Uterine smooth muscle cell (primary cell): ENCODE measurements at places on chromosomes 5 and 9. TPM values are rescaled to one million over a fixed set of nuclear protein-coding genes. Genes with fewer than 3 reads are reported as not detected.

The ZDHHC11B gene
- 0.50 TPM in 1 of 2 replicates, not detected in the other for total RNA-seq

The PRRT1B gene
- total RNA-seq = not detected in 2 replicates

The MEGF9 gene
- 5.1 and 7.9 TPM in 2 replicates for total RNA-seq

The PCDHGA2 gene
- total RNA-seq = 0.89 and 2.2 TPM in 2 replicates

The SLC45A2 gene
- total RNA-seq = under 0.01 TPM in 2 replicates

The CD274 gene
- 10.5 and 17.7 TPM in 2 replicates for total RNA-seq

The TAF11L11 gene
- total RNA-seq = not detected in 2 replicates

The C6 gene
- total RNA-seq = under 0.01 and 0.11 TPM in 2 replicates

The C9orf153 gene
- total RNA-seq = 0.25 TPM in 1 of 2 replicates, not detected in the other

The PPIC gene
- 20.9 and 66.4 TPM in 2 replicates for total RNA-seq

The FAXDC2 gene
- total RNA-seq = 3.3 and 4.5 TPM in 2 replicates

The POU5F2 gene
- total RNA-seq = 1.00 and 1.4 TPM in 2 replicates

The ITK gene
- total RNA-seq = not detected in 2 replicates

The LVRN gene
- 0.12 and 0.33 TPM in 2 replicates for total RNA-seq

The CARTPT gene
- total RNA-seq = not detected in 2 replicates

The CFAP90 gene
- total RNA-seq = under 0.01 TPM in 1 of 2 replicates, not detected in the other

The DRD1 gene
- not detected in 2 replicates for total RNA-seq

The GRM6 gene
- not detected in 2 replicates for total RNA-seq

The OTP gene
- total RNA-seq = under 0.01 TPM in 1 of 2 replicates, not detected in the other

The DMRTA1 gene
- total RNA-seq = 1.00 and 1.5 TPM in 2 replicates

The PCDHAC2 gene
- total RNA-seq = 0.55 and 1.9 TPM in 2 replicates

The ANKRD20A1 gene
- total RNA-seq = 0.12 and 0.22 TPM in 2 replicates

The STK32A gene
- total RNA-seq = 0.22 and 1.2 TPM in 2 replicates

The CCDC192 gene
- total RNA-seq = not detected in 2 replicates

The MTX3 gene
- total RNA-seq = 17.0 and 18.0 TPM in 2 replicates

The KLHL9 gene
- total RNA-seq = 48.1 and 48.9 TPM in 2 replicates

The FBXW5 gene
- total RNA-seq = 167 and 192 TPM in 2 replicates

The IFNA14 gene
- not detected in 2 replicates for total RNA-seq

The CEMIP2 gene
- total RNA-seq = 80.5 and 90.1 TPM in 2 replicates

The TNC gene
- total RNA-seq = 364 and 531 TPM in 2 replicates

The RASEF gene
- total RNA-seq = 5.6 and 6.0 TPM in 2 replicates

The PPP3R2 gene
- not detected in 2 replicates for total RNA-seq

The BAAT gene
- under 0.01 TPM in 2 replicates for total RNA-seq

The SOWAHA gene
- under 0.01 TPM in 1 of 2 replicates, not detected in the other for total RNA-seq

The PCDHB4 gene
- under 0.01 and 0.12 TPM in 2 replicates for total RNA-seq

The CAMK4 gene
- 5.0 and 10.8 TPM in 2 replicates for total RNA-seq

The IRGM gene
- 0.12 and 0.22 TPM in 2 replicates for total RNA-seq

The JAKMIP2 gene
- total RNA-seq = 9.5 and 10.8 TPM in 2 replicates

The AQP7 gene
- total RNA-seq = under 0.01 TPM in 1 of 2 replicates, not detected in the other

The SOHLH1 gene
- total RNA-seq = not detected in 2 replicates

The SPDL1 gene
- total RNA-seq = 22.0 and 39.3 TPM in 2 replicates

The PPP2R2B gene
- total RNA-seq = 0.87 and 1.3 TPM in 2 replicates

The CCDC183 gene
- 0.37 TPM in 1 of 2 replicates, not detected in the other for total RNA-seq

The PELO gene
- total RNA-seq = 35.6 and 39.1 TPM in 2 replicates
